NCI-H1105 treated with DMSO at 0.1 percent for 48 hours (cell line): ENCODE measurements at places on chromosomes 16 and 17.
A peak's percentile ranks its signal among the peaks of the same experiment; 100 is the strongest.

- DNase-seq, result no peak
Measured at GRCh38 chr16:85681255-85681654, 7.5 kb downstream of the GINS2 start.

- DNase-seq, result peak; percentile 39
Measured at GRCh38 chr16:84138824-84139627, 6.0 kb downstream of the HSDL1 start.

- DNase-seq, result no peak
Measured at GRCh38 chr17:31738996-31739699, 119.9 kb downstream of the COPRS start.

GRCh38 chr17:28711723-28712031 lies at the start of gene PROCA1:
PROCA1 (minus strand) TSS chr17:28711888; CDS start chr17:28711660, 228 bp downstream.
- DNase-seq, result no peak
